Stimulated activated CD8-positive, alpha-beta memory T cell treated with anti-CD3 and anti-CD28 coated beads, Interleukin-4, amount 100 ng/mL, for 1 hour (primary cell): ENCODE measurements at places on chromosomes 11 and 22.

GRCh38 chr11:116772443-116773202 lies at the start of gene BUD13:
Gene BUD13 (minus strand): TSS chr11:116772987. CDS start chr11:116772964, 23 bp downstream.
- DNase-seq: peak; percentile 87

DNA sequence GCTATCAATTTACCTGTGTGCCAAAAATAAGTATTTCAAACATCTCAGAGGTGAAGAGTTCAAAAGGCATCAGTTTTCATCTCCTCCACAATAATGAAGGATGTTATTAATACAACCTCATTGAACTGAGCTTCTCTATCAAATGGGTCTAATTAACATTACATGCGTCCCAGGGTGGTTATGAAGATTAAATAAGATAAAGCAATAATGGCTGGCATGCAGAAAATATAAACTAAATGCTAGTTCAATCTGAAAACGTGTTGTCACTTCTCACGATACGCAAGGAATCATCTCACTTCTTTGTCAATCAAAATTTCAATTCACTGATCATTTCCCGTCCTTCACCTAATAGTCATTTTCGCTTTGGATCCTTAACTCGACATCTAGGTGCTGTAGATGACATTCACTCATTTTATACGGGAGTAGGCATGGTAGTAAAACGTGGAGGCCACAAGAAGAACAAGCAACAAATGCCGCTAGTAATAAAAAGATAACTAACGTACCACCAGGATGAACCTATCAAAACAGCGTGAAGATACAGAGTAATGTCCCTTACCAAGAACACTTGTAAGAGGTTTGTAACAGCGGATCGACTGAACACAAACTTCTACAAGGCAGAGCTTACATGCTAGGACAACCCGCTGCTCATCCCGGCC lies 918 bp downstream of the CHORDC1 start:
- no peak for DNase-seq

DNA sequence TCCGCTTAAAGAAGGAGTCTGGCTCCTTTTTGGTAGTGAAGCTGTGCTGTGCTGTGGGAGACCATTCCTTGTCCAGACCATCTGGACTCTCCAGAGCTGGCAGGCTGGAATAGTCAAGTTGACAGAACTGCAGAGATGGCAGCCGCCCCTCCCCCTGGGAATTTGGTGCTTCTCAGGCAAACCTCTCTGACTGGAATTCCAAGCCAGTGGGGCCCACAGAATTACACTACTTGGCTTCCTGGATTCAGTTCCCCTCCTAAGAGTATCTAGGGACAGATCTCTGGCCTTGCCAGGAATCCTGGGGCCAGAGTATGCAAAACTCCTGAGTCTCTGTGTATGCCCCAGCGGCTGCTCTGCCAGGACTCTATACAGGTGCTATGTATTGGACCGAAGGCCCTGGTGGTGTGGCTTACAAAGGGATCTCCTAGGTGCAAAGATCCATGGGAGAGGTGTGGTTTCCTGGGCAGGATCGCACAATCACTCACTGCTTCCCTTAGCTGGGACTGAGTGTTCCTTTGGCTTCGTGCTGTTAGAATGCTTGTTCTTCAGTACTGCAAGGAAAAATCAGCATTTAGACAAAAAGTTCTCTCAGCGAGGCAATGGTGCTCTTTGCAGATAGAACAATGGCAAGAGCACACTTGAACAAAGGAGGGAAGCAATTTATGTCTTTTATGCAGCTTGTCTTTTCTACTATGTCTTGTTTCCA lies 86.8 kb downstream of the PRMT3 start:
- DNase-seq: no peak

DNA sequence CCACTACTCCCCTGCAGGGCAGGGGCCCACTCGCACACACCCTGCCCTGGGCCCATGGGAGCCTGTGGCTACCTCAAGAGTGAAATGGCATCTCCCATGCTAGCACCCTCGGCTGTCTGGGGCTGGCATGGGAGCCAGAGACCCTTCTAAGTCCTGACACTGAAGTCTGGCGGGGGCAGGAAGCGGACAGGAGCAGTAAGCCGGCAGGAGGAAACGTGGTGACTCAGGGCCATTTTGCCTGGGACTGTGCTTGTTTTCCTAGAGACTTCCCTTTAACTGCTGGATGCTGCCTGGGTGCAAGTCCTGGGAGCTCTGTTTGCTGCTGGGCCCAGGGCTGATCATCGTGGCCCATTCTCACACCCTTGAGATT lies 16.8 kb downstream of the RELT start:
- no peak for DNase-seq

DNA sequence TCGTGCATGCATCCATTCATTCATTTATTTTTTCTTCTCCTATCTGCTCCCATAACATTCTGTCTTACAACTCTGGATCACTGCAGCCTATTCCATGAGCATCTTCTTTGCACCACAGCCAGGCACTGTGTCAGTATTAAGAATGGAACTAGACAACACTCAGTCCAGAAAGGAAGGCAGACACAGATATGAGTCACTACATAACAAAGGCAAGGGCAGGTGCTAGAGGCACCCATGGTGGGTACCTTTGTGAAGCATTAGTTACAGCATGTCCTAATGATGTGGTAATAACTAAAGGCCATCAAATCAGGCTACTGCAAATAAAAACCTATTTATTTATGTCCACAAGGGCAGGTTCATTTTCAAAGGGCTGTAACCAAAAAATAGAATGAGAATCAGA lies 28.1 kb downstream of the TENM4 start:
- no peak for DNase-seq

- no peak for DNase-seq
Measured at GRCh38 chr22:42459287-42460063, 27.3 kb upstream of the NFAM1 start.

DNA sequence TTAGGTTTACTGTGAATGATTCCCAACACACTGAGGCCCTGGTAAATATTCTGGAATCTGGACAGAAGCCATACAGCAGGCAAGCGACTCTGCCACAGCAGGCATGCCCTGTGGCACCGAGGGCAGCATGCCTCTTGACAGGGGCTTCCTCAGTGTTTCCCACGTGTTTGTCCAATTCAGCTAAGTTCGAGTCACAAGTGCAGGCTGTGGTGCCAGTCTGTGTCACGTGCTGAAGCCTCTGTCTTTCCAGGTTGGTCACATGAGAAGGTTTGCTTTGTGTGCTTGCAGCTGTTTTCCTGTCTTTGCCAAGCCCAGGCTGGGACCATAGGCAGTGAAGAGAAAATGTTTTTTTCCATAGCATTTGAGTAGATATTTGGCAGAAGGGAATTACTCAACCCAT lies 2.4 kb upstream of the PPFIBP2 start:
- DNase-seq: no peak

DNA sequence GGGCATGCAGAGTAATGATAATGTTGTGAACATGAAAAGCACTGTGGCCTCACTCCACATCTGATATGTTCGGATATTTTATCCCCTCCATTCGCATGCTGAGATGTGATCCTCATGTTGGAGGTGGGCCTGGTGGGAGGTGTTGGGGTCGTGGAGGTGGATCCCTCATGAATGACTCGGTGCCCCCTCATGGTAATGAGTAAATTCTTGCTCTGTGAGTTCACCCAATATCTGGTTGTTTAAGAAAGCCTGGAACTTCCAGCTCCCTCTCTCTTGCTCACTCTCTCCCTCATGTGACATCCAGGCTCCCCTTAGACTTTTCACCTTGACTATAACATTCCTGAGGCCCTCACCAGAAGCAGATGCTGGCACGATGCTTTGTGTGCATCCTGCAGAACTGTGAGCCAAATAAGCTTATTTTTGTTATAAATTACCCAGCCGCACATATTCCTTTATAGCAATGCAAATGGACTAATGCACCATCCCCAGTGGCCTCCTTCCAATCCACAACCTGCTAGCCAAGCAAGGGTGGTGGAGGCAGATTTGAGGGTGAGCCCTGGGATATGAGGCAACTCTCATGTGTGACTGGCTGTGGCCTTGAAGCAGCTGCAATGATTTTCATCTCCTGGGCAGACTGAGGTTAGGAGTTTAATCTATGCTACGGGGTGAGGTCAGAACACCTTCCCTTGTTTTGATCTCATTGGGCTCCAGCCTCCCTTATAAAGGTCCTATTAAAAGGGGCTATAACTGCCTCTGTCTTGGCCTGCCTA lies 276.5 kb downstream of the ETS1 start:
- DNase-seq: no peak

DNA sequence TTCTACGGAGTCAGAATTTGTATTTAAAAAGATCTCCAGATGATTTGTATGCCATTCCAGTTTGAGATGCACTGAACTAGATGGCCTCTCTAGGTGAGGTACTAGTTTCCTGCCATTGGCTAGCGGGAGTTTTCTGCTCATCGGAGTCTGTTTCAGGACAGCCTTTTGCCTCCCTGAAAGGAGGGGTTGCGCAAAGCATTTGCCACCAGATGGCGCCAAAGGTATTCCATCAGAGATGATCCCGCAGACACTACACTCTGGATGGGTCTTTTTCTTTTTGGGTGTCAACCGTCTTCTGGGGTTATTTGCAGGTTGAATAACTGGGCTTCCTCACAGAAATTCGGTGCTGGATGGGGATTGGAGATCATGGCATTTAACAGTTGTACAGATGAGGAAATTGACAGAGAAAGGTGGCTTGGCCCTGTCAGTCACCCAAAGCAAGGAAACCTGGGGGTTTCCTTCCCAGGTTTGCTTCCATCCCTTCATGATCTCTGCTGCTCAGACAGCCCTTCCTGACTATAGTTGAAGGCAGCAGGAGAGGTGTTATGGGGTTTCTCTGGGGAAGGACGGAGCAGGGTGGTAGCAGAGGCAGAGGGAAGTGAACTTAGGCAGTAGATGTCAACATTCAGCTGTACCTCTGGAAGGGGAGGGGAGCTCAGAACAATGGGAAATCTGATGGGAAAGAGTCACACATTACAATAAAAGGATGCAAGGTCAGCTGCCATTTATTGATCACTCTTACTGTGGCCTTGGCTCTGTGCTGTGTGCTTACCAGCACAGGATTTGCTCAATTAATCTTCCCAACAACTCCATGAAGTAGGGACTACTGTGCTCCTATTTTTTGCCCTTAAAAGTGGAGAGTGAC lies 81.6 kb downstream of the CCDC81 start:
- peak; percentile 44 for DNase-seq

- no peak for DNase-seq
Measured at GRCh38 chr22:29298641-29299040, 7.8 kb upstream of the GAS2L1 start.

GRCh38 chr11:104435494-104435893 lies 271.5 kb upstream of the PDGFD start:
- DNase-seq: no peak

- DNase-seq: no peak
Measured at GRCh38 chr11:130523609-130524008, 75.2 kb downstream of the ADAMTS15 start.

DNA sequence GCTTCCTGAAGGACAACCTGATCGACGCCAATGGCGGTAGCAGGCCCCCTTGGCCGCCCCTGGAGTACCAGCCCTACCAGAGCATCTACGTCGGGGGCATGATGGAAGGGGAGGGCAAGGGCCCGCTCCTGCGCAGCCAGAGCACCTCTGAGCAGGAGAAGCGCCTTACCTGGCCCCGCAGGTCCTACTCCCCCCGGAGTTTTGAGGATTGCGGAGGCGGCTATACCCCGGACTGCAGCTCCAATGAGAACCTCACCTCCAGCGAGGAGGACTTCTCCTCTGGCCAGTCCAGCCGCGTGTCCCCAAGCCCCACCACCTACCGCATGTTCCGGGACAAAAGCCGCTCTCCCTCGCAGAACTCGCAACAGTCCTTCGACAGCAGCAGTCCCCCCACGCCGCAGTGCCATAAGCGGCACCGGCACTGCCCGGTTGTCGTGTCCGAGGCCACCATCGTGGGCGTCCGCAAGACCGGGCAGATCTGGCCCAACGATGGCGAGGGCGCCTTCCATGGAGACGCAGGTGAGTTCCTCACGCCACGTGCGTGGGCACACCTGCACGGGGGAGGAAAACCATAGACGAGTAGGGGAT lies 1.5 kb downstream of the BCR start:
- DNase-seq: no peak

DNA sequence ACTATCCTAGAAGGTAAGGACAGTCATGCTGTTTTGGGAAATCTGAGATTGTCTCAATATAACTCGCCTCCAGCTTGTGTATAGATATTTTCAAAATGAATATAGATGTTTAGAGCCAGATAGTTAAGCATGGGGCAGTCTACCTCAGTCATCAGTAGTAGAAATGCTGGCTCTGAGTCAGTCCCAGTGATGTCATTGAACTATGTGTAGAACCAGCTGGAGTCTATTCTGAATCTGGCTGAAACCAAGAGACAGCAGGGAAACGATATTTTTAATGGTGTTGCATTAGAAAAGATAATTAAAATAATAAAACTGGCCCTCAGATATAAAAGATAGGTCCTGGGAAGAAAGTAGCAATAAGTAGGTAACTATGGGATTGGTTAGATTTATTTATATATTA lies 25.9 kb downstream of the PIWIL4 start:
- no peak for DNase-seq

DNA sequence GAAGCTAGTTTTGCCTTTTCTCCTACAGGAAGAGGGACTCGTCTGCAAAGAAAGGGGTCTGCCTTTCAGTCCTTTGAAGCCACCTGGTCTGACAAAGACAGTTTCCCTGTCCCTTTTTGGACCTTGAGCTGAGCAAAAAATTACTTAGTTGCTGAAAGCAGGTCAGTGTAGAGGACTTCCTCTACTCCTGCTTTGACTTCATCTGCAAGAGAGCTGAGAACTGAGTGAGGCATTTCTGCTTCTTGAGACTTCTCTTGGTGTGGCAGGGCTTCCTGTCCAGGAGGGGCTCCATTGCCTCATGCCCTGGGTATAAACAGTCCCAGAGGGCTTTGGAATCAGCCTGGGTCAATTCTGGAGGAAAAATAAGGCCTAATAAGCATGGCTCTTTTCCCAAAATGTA lies 73.1 kb downstream of the ZNRF3 start:
- DNase-seq: no peak

DNA sequence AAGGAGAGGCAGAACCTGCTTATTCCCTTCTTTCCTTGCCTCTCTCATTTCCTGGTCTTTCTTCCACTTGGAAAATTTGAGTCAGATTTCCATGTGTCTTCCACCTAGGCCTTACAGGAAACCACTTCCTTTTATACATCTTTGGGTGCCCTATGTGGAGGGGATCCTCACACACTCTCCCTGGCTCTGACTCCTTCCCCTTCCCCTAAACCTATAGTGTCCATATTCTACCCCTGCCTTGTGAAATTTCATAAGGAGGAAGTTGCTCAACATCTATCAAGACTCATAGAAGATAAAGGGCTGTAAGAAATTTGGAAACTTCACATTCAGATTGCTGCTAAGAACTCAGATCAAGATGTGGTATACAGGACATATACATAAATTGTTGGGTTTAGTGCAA lies 20.4 kb downstream of the TUG1 start:
- DNase-seq: no peak
